ENCODE measurements at places on chromosomes 12 and 14.

DNA sequence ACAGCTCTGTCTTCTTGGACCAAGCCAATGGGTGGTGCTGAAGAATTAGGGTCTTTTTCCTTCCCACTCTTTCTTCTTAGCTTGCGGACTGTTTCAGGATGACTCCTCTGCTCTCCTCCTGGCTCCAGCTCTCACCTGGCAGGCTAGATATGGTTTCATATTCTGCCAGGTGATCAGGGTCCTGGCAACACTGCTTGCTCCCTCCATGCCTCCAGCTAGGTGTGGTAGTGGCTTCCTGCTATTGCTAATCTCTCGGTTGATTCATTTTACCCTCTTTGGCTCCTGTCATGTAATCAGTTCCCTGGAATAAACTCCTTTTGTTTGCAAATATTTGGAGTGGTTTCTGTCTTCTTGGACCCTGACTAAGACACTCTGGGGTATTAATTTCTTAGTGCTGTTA, 4.3 kb upstream of the GZMH start:
- no peak for DNase-seq

DNA sequence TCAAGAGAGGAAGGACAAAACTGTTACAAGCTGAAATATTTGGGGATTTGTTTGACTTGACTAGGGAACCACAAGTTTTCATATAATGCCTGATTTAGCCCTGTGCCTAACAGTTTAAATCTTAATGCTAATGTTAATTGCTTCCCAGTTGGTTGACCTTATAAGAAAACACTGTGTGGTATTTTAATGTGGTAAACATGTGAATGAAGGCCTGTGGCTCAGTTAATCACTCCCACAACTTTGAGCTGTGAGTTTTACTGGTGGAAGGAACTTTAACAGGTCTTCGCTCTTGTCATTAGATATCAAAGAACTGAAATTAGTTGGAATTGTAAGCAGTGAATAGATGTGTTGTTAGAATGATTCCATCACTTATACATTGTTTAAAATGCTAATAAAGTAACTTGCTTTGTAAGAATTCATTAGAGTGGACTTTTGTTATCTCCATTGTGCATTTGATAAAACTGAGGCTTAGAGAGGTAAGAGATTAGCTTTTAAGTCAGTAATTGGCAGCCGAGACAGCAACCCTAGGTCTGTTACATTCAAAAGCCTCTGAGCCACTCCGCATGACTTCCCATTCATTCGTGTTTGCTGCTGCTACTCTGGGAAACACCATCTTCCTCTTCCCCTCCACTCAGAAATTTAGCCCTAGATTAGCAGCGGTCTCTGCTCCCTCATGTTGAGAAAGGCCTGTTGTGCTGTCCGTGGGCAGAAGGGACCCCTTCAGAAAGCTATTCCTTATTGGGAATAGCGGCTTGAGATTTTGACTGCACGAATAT, 1.0 kb upstream of the TBK1 start:
- DNase-seq, result peak; percentile 37

DNA sequence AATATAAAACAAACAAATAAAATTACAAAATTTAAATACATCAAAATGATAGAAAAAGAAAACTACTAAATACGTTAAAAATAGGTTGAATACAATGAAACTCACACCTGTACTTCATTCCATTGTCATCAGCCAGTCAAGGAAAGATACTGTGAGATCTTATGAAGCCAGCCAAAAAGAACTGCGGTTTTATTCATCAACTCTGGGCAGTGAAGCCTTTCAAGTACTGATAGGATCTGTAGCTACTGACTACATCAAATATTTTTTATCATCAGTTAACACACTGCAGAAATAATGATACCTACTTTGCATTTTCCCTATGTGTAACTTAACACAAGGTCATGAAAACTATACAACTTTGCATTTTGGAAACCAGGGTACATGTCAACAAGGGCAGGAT, 46.3 kb upstream of the FAR2 start:
- DNase-seq, result no peak

GRCh38 chr14:58639842-58640484, 2.2 kb downstream of the DACT1 start:
- peak; percentile 92 for DNase-seq

GRCh38 chr14:23708343-23708742, 72.2 kb downstream of the DHRS2 start:
- no peak for DNase-seq

Data from adipocyte (in vitro differentiated cells).